ENCODE measurements at places on chromosomes 11 and 22.

DNA sequence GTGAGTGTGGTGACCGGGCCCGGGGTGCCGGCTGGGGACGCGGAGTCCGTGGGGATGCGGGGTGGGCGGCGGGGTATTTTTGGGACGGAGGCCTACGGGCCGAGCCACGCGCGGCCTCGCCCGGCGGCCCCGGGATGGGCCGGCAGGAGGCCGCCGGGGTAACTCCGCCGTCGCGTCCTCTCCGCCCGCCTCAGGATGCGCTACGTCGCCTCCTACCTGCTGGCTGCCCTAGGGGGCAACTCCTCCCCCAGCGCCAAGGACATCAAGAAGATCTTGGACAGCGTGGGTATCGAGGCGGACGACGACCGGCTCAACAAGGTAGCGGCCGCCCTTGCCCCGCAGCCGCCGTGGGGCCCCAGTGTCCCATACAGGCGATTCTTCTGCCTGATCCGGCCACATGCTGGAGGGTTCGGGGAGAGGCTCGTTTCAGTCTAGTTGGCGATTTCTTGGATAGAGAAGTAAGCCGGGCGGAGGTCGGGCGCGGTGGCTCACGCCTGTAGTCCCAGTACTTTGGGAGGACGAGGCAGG, 337 bp downstream of the RPLP2 start:
- no peak for DNase-seq

DNA sequence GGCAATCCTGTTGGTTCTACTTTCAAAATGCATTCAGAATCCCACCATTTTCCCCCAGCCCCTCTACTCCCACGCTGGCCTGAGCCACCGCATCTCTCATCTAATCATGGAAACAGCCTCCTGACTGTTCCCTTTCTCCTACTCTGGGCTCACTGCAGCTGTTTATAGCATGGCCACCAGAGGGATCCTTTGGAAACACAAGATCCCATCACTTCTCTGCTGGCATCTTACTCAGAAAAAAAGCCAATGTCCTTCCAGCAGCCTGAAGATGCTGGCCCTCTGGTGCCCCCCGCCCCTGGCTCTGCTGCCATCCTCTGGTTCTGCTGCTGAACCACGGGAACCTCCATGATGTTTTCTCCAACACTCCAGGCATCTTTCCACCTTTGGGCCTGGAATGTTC, 11.1 kb downstream of the MS4A8 start:
- DNase-seq = no peak

- DNase-seq = no peak
These were observed 921.9 kb upstream of the TENM4 start for GRCh38 chr11:80362563-80363340.

DNA sequence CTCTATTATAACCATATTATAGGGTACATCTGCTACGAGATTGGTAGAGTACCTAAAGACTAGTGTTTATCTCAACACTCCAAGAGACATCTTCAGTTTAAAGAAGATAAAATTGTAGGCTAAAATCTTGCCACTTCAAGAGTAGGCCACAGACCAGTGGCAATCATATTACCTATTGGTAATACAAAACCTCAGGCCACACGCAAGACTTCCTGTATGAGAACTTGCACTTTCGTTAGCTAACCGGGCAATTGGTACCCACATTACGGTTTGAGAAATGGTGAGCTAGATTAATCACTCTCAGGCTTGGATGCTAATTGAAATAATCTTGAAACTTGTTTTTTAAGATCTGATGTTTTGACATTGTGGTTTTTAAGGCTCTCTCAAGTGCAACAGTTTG, 772.7 kb downstream of the LRRC4C start:
- DNase-seq = no peak

- DNase-seq = no peak
These were observed 14.4 kb downstream of the SREBF2 start for GRCh38 chr22:41847300-41847699.

GRCh38 chr11:125124618-125124992, 13.2 kb upstream of the TMEM218 start:
- DNase-seq = peak; percentile 2

DNA sequence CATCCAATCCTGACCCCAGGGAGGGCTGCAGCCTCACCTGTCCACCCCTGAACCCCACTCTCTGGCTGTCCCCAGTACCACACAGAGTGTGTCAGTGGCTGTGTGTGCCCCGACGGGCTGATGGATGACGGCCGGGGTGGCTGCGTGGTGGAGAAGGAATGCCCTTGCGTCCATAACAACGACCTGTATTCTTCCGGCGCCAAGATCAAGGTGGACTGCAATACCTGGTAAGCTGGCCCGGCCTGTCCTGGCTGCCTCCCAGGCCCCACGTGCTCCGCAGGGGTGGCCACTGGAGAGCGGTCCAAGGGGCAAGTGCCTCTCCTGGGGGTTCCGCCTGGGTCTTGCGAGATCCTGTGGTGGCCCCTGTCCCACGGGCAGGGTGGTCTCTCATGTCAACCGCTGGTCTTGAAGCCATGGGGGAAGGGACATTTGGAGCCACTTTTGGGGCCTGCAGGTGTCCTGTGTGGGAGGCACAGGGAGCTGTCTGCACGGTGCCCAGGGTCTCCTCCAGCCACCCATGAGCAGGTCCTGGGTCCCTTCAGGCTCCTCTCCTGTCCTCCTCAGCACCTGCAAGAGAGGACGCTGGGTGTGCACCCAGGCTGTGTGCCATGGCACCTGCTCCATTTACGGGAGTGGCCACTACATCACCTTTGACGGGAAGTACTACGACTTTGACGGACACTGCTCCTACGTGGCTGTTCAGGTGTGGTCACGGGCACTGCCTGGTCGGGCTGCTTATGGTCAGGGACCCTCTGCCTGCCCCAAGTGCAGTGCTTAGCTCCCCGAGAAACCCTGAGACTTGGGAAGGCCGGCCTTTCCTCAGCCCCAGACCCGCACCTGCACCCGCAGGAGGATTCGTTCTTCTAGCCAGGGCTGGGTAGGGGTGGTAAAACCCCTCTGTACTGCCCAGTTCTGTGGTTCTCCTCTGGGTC, 11.8 kb downstream of the MUC2 start:
- DNase-seq = no peak

DNA sequence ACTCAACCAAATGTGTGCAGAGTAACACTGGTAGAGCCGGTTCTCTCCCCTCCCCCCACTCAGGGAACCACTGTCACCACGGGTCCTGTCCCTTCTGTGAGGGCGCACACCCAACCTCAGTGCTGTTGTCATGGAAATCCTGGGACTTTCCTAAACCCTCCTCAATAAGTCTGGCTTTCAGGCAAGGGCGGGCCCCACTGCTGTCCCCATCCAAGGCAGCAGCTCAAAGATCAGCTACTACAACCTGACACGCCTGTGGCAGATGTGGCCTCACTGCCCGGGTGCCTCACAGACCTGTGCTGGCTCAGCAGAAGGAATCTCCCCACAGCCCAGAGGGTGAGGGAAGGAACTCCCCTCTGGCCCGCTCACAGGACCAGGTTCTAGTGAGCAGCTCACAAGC, 2.2 kb downstream of the PRODH start:
- DNase-seq = no peak

DNA sequence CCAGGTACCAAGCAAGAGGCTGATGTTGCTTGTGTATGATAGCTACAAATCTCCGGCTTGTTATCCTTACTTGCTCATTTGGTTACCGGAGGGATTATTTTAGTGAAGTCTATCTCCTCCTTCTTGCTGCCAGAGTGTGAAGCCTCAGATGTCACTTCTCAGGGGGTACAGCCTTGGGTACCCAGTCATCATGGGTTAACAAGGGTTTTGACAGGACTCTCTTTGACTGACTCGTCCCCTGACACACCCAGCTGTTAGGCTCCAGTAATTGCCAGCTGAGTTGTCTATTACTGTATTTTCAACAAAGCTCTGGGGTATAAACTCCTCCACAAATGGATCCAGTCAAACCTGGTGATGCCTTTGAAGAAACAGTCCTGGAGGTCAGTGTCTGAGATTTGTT, 11.9 kb upstream of the PELI3 start:
- DNase-seq = no peak

DNA sequence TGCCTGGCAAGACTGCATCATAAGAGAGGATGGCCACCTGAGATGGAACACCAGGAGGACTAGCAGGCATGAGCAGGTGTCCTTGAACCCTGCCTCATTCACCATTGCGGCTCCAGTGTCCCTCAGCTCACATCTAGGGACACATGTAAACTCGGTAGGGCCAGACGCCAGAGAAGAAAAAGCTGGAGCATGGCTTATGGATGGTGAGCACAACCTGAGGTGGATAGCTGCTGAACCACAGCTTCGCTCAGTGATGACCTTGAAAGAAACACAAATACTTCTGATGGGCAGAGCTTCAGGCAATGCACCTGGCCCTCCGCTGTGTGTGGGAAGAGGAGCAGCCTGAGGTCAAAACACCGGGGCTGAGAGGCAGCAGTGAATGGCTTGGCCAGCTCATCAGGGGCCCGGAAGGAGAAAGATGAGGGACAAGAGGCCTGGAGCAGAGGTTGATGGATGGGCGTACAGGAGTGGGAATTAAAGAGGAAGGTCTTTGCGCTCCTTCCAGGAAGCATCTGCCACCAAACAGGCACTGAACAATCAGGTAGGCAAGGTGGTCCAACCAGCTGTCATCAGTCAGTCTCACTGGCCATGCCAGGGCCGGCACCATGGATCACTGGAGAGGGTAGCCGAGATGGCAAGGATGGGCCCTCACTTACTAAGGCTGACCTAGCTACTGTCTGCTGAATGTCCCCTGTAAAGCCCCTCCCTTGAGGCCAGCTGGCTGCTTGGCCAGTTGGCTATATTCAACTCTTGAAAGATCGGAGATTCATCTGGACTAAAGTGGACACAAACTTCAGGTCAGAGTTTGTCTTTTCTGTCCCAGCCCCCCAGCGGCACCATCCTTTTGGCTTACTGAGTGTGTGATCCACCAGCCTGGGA, 89.7 kb downstream of the MYEOV start:
- DNase-seq = no peak

DNA sequence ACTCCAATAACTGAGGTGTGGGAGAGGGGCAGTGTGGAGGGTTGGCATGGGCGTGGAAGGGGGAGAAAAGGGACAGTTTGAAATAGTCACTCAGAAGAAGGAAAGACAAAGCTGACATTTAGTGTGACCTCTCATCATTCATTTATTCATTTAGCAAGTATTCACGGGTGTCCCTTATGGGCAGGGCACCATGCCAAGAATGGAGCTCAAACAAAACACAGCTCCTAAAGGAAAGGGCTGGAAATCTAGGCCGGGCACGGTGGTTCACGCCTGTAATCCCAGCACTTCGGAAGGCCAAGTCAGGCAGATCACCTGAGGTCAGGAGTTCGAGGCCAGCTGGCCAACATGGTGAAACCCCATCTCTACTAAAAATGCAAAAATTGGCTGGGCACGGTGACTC, 19.4 kb upstream of the DGKZ start:
- no peak for DNase-seq

GRCh38 chr11:2107521-2107920, 31.7 kb downstream of the IGF2 start:
- DNase-seq = no peak

GRCh38 chr11:13222285-13222684, 55.3 kb upstream of the BMAL1 start:
- DNase-seq = no peak

- DNase-seq = no peak
These were observed 1.3 kb downstream of the TP53I11 start for GRCh38 chr11:44949160-44950030.

GRCh38 chr22:31619611-31620300, 42.3 kb downstream of the PISD start:
- DNase-seq = no peak

GRCh38 chr11:80798174-80798573, 1357.3 kb upstream of the TENM4 start:
- no peak for DNase-seq

- DNase-seq = no peak
These were observed 34.7 kb downstream of the ADAMTS15 start for GRCh38 chr11:130483124-130483523.

GRCh38 chr11:95922099-95922498, 1.8 kb downstream of the MTMR2 start:
- no peak for DNase-seq

GRCh38 chr11:34214961-34215805, 109.8 kb downstream of the NAT10 start:
- no peak for DNase-seq

DNA sequence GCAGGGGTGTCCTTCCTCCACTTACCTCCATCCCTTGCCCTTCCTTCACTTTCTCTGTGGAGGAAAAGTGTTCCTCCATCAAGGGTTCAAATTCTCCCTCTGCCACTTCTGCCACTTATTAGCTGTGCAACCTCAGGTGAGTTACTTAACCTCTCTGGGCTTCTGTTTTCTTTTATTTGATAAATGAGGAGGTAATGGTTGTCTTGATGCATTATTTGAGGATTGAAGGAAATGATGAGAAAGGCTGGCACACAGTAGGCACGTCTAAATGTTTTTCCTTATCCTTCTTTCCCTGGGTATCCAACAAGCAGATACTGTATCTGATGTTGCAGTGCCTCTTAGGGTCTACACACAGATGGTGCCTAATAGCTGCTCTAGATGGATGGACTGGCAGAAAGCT, 14.3 kb upstream of the ALX4 start:
- DNase-seq = no peak

DNA sequence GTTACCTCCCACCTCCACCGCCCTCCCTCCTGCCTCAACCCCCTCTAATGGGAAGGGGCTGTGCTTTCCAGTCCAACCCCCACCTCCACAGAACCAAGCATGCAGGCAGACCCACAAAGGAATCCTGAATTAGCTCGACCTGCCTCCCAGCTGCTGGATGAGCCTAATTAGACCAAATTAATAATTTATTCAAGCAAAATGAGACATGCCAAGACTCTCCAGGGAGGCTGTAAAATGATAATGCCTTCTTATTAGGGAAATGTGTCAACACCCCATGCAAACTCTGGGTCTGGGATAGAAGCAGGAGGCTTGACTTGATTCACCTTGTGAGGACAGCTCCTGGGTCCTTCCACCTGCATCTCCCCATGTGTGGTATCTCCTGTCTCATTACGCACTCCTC, 59.4 kb upstream of the HMGXB4 start:
- no peak for DNase-seq

GRCh38 chr11:78255919-78256318, 67.2 kb downstream of the USP35 start:
- no peak for DNase-seq
